ENCODE measurements at places on chromosomes 1 and 21.

DNA sequence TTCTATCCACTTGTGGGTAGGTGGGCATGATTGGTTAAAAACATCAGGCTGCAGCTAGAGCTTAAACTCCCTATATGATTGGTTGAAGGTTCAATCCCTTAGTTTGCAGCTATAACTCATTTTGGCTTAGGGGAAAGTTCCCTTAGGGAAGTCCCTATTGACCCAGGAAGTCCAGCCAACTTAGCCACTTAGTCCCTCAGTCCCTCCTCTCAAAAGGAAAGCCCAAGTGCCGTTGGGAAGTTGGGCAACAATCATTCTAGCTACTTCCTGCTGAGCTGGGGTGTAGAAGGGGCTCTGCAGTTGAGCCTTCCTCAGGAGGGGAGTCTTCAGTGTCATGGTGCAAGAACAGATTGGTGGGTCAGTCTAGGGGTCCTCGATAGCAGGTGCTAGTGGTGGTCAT is 12.2 kb downstream of the MSTO1 start:
- no peak for DNase-seq

DNA sequence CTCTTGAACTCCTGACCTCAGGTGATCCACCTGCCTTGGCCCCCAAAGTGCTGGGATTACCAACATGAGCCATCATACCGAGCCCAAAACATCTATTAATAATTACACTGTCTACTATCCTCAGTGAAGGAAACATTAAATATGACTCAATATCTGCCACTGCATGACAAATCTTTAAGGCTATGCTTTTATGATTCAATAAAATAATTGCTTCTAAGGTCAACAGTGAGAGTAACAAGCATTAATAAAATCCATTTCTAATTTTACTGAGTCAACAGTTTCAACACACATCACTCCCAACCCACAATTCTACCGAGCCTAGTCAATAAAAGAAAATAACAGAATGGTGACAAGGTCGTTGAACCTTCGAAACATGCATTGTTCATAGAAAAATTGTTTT is 125.5 kb upstream of the CHRM3 start:
- no peak for DNase-seq

DNA sequence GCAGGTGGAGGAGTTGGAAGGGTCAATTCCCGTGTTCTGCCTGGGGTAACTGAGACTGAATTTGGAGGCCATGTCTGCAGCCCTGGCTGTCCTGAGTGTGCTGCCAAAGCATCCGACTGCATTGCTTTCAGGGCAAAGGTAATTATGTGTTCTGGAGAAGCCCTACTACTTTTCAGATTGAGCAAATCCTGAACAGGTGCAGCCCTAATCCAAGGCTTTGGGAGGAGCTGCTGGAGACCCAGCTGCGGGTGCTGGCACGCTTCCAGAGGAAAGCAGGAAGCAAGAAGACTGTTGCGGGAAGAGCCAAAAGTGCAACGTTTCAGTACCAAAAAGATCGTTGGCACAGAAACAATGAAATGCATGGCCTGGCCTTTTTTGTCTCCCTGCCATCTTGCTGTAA is 73.7 kb upstream of the NRIP1 start:
- peak; percentile 64 for DNase-seq

DNA sequence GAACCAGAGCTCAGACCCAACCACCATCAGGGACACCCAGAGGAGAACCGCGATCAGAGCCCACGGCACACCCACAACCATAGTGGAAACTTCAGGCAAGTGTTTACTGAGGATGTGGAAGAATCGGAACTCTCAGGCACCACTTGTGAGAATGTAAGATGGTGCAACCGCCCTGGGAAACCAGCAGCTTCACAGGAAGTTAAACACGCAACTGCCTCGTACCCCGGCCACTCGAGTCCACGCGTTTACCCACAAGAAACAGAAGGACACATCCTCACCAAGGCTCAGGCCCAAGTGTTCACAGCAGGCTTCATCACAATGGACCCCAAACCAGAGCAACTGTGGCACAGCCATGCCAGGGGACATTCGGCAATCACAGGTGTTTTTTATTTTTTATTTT is 51.4 kb upstream of the COL6A2 start:
- DNase-seq: no peak

Data from NCI-H1105 (cell line).